Left ventricle myocardium inferior (tissue), 1 donor: ENCODE measurements at places on chromosomes 16 and 17. TPM values are rescaled to one million over a fixed set of nuclear protein-coding genes. Genes with fewer than 3 reads are reported as not detected.

DNA sequence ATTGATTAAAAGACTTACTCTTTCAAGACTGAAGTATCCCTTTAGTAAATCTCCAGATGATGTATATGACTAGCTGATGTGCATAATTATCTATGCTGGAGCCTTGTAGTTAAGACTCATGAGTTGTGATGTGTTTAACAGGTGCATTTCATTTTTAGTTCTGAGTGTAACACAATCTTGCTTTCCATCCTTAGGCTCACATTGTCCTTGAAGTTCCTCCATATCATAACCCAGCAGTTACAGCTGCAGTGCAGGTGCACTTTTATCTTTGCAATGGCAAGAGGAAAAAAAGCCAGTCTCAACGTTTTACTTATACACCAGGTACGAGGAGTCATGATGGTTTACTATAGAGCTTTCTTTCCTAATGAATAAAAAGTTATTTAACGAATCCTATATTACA, 52.9 kb downstream of the ESRP2 start:
- peaks cover 73% of the 10 kb centered on the region for H3K36me3 ChIP-seq
- peaks cover 12% of the 10 kb centered on the region for H3K4me1 ChIP-seq
- no peak for DNase-seq
- H3K27ac ChIP-seq, result no peak overlapping the region
- H3K27me3 ChIP-seq, result no peaks in the 10 kb centered on the region

The ARL5C gene
- not detected for total RNA-seq

GRCh38 chr16:61807551-61807950, 228.7 kb downstream of the CDH8 start:
- H3K36me3 ChIP-seq, result no peaks in the 10 kb centered on the region
- no peak overlapping the region for H3K27ac ChIP-seq
- DNase-seq, result no peak
- H3K27me3 ChIP-seq, result no peaks in the 10 kb centered on the region
- no peaks in the 10 kb centered on the region for H3K4me1 ChIP-seq
- H3K4me3 ChIP-seq, result no peak overlapping the region

The PRSS27 gene
- 0.11 TPM for total RNA-seq
